ENCODE measurements at places on chromosomes 6 and 20. TPM values are rescaled to one million over a fixed set of nuclear protein-coding genes. Genes with fewer than 3 reads are reported as not detected.

The CHRNA4 gene
- not detected for total RNA-seq

The TMEM170B gene
- 1.8 TPM for total RNA-seq

GRCh38 chr6:130376936-130377335, 11.1 kb downstream of the TMEM200A start:
- no peak for DNase-seq

- no peak for DNase-seq
These were observed 621 bp downstream of the GPR63 start for GRCh38 chr6:96836631-96837080.

DNA sequence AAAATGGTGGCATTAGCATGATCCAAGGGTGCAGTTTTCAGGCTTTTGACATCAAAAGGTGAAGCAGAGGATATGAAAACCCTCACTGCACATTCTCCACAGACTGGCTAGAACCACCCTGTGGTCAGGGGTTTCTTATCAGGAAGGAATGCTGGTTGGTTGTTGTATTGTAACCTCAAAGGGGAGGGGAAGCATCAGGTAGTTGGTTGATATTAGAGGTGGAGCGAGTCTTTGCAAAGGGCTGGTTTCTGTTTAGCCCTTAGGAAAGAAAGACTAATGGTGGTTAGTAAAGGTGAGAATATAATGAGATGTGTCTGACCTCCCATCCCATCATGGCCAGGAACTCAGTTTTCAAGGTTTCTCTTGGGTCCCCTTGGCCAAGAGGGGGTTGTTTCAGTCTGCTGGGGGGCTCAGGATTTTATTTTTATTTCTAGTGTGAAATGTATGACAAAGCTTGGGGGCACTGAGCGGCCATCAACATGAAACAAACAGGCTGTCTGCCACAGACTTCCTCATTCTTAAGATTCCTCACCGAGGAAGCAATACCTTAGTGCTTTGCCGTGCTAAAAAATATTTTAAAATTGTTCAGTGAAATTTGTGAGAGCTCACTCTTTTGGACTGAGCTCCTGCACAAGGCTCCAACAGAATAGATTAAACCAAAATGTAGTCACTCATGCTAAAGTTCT, 47.5 kb upstream of the PROKR2 start:
- no peak for DNase-seq

All from lower leg skin (tissue), 4 donors.